ENCODE measurements at places on chromosomes 1 and 21.

- DNase-seq = no peak
These were observed 71.3 kb upstream of the BEND5 start for GRCh38 chr1:48848035-48848434.

DNA sequence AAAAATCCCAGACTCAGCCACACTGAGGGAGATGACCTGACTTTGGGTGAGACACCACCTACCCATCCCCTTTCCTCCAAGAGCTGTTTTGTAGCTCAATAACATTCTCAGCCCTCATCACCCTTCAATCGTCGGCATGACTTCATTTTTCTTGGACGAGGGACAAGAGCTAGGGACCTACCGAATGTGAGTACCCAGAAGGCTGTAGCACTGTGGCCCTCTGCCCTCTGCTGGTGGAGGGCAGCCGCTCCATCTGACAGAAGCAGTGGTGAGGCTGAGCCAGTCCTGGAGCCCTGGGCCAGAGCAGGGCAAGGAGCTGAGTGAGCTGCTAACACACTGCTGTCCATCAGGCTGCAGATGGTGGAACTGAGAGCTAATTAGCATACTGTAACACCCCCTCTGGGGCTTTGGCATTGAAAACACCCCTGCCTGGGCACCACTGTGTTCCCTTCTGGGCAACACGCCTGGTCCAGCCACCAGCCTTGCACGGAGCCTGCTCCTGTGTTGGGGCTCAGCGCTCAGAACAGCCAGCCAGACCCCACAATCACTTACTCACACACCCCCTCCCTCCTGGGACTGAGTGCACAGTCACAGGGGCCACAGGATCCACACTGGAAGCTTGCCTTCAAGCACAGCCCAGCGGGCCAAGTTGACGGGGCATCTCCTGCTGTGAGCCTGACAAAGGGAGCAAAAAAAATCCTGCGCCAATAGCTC lies 18.3 kb upstream of the ALPL start:
- no peak for DNase-seq

DNA sequence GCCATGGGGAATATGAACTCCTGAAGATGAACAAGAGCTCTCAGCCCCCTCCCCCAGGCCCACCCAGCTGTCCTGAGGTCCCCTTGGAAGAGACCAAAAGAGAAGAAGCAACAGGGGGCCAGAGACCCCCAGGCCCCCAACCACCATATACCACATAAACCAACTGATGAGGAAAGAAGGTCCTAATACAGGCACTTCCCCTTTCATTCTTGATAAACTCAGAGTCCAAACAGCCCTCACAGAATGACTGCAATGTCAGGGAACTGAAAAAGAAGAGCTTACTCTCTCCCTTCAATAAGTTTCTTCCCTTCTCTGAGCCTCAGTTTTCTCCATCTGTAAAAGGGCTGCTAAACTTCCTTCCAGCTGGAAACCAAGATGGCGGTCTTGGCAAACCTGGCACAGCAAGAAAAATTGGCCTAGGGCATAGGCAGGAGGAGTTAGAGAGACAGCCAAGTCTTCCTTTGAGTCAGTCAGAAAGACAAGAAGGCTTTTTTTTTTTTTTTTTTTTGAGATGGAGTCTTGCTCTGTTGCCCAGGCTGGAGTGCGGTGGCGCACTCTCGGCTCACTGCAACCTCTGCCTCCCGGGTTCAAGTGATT lies 90.5 kb downstream of the VWA5B1 start:
- no peak for DNase-seq

DNA sequence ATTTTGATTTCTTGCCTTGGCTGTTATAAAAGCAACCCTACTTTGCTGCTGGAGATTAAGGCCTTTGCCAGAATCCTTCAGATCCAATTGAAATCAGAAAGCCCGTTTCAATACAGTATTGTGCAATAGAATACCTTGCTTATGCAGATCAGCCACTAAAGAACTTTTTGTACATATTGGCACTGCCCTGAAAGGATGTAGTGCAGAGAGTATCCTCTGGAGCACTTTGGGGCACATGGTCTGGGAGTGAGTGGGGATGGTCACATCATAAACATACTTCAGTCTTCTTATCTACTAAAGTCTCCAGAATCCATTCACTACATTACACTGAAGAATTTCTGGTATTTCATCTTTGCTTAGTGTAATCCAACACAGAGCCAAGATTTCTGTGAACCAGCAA lies 189.0 kb downstream of the CENPF start:
- DNase-seq = no peak

- DNase-seq = no peak
These were observed 290.5 kb downstream of the OMA1 start for GRCh38 chr1:58256041-58256440.

DNA sequence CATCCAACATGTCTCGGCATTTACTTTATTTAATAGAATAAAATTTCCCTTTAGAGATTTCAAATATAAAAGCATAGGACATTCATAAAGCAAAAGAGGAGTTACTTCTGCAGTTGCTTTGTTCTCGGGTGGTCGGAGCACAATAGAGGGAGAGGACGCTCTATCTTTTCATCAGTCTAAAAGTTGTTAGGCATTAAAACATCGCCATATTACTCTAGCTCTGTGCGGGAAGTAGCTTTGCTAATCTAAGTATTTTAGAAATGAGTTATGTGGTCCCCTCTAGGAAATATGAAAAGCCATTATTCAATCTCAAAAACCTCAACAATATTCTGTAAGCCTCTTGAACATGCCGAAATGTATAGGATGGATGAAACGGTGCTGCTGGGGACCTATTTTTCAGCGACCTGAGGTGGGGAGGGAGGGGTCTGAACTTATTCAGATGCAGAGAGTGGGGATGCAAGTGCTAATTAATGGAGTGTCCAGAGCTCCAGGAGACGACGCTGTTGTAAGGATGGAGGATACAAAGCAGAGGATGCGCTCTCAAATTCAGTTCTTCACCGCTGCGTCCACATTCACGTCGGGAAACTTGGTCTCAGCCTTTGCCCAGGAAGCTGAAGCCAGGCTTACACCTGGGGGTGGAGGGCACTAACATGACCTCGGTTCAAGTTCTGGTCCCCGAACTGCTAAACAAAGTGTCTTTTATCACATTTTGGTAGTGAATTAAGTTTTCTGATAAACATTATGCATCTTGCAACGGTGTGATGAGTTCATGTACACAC lies 6.3 kb downstream of the CDKN2C start:
- no peak for DNase-seq

All from thymus (tissue), 14 donors.